ENCODE measurements at places on chromosomes 5 and 9. TPM values are rescaled to one million over a fixed set of nuclear protein-coding genes. Genes with fewer than 3 reads are reported as not detected.

DNA sequence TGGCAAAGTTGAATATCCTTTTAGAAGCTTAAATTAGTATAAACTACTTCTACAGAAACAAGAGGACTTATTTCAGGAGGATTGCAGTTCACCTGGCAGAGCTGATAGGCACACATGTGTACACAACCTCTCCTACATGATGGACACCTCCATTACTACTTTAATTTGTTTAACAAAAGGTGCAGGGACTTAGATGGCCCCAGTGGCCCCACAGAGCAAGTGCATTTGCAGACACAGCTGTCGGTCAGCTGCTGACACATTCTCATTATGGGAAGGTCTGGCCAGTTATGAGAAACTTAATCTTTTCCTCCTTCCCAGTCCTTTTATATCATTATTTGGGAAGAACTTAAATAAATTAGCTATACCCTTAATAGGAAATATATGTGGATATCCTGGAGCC, 28.3 kb downstream of the TDRD7 start:
- no peak for DNase-seq

Gene JAKMIP2
- 5.2 TPM for polyA plus RNA-seq

Gene SLC34A1
- polyA plus RNA-seq, result 202 TPM

Gene PCDHB3
- polyA plus RNA-seq, result 3.9 TPM

- no peak for DNase-seq
Measured at GRCh38 chr5:10746711-10747110, 14.3 kb downstream of the DAP start.

GRCh38 chr5:89282554-89283510, 399.8 kb upstream of the MEF2C start:
- DNase-seq, result no peak
